Stimulated activated CD8-positive, alpha-beta memory T cell treated with anti-CD3 and anti-CD28 coated beads, Interleukin-4, amount 100 ng/mL, for 4 hours (primary cell): ENCODE measurements at places on chromosomes 7 and 10.

DNA sequence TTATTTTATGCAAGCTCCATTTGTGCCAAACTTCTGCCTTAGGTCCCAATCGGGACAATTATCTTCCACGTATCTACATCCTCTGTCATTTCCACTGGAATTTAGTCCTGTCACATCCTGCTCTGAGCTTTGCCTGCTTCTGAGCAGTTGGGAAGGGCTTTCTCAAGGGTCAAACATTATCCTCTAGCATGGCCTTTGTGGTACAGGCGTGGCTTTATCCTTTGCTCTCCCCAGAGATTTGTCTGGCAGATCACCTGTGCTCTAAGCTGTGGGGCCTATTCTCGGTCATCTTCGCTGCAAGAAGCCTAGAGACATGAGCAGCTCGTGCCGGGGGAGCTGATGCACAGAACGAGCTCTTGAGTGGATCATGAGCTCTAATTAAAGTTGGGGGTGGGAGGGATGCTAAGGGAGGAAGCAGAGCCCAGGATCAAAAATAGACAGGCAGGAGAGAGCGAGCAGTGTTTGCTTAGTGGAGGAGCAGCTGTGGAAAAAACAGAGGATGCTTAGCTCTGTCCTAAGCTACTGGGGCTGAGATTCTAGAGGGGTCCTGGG lies 19.8 kb upstream of the TMEM273 start:
- DNase-seq = no peak

DNA sequence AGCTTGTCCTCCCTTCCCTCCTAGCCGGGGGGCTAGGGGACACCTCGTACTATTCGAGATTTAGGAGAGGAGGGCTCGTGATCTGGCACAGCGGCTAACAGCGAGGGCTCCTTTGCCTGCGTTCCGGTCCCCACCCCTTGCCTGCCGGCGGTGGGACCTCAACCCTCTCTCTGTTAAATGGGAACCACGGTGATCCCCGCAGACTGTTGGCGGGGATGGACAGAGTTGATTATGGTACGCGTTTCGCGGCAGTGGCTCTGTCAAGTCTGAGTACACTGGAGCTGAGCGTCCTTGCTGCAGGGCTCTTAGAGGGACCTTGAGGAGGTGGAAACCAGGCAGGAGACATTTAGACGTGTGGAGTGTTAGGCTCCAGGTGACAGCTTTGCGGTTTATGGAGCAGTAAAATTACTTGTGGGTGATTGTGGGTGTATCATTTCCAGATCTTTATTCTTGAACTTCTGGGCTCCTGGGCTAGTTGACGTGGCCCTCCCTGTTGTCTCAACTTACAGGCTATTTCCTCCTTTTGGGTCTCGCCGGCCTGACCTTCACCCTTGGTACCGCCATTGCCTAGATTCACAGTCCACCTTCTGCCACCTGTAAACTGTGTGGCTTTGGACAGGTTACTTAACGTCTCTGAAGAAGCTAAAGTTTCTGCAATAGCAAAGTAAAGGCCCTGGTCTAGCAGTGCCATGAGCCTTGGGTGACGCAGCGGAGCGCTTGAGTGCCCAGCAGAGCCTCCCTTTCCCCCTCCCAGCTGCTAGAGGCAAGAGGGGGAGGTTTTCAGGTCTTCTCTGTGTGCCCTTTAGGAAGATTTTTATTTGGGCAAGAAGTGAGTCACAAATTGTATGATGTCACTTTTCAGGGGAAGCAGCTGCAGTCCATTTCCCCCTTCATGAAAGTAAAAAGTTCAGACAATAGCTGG lies 739 bp downstream of the CASP7 start:
- DNase-seq = no peak

DNA sequence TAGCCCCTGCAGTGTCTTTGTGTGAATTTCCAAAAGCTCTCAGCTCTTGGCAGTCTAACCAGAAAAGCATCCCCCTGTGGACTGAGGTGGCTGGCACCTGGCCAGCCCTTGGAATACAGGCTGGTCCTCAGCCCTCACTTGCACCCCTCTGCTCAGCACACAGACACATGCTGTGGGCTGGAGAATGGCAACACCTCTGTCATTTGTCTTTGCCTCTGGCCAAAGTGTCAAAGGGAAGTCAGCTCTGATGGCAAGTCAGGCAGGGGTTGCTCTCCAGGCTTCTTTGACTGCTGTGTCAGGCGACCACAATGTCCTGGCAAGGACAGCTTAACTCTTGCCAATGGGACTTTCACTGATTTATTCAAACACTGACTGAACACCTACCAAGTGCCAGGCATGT lies 724.8 kb downstream of the INHBA start:
- DNase-seq = no peak

GRCh38 chr7:87498893-87499292 lies 23.4 kb upstream of the ABCB4 start:
- no peak for DNase-seq

GRCh38 chr7:265192-265997 lies 24.6 kb upstream of the FOXL3 start:
- DNase-seq = no peak

DNA sequence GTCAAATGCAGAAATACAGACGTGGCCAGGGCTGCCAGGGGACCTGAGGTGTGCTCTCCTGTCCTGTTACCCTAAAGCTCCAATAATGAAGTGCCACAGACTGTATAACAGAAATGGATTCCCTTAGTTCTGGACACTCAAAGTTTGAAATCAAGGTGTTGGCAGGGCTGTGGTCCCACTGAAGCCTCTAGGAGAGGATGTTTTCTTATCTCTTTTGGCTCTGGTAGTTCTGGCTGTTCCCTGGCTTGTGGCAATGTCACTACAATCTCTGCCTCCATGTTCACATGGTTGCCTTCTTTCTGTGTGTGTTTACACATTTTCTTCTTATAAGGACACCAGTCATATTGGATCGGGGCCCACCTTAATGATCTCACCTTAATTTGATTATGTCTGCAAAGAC lies 15.3 kb upstream of the EEPD1 start:
- no peak for DNase-seq

GRCh38 chr10:92742331-92743228 lies 52.8 kb downstream of the HHEX start:
- DNase-seq = no peak

GRCh38 chr7:2225336-2225735 lies 7.4 kb downstream of the MAD1L1 start:
- no peak for DNase-seq

DNA sequence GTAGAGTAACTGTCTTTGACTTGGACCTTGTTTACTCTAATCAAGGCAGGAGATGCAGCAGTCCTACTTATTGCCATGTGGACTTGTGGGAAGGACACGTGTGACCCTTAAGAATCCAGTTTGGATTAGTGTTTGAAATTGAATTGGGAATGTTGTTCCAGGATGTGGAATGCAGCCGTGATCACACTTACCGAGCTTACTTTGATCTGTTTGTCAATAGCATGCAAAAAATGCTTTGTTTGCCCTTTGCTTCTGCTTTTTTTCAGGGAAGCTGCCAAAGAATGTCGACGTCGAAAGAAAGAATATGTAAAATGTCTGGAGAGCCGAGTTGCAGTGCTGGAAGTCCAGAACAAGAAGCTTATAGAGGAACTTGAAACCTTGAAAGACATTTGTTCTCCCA lies 84.7 kb downstream of the CREM start:
- no peak for DNase-seq

GRCh38 chr10:92761571-92761970 lies 71.8 kb downstream of the HHEX start:
- no peak for DNase-seq

- DNase-seq = no peak
Observed at GRCh38 chr7:141071260-141071854, 2.5 kb upstream of the TMEM178B start.

DNA sequence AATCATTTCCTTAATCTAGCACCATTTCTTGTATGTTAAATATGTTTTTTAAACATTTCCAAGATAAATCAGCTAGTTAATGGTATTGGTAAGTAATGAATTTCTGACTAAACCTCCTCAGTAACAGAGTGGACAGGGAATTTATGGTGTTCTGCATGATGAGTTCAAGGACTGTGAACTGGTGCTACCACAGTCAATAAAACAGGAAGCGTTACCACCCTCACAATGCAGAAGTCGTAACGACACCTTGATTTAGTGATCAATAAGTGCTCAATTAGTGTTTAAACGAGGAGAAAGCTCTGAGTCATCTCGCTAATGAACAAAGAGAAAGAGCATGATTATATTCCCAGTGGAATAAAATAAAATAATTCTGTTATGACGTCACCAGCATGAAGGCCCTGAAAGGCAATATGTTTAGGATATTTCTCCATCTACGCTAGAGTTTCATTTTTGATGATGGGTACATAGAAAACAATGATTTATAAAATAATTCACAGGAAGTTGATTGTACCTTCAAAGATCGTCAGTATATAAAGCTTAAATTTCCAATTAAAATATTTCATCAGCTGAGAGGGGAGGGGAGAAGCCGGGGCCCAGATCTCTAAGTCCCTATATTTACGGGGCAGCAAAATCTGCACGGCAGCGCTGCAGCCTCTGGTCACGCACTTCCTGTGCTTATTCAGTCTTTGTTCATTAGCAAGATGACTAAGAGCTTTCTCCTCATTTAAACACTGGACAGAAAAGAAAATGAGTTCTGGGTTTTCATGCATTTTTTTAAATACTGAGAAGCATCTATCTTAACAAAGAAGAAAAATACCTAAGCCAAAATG lies 400.5 kb downstream of the PTPRN2 start:
- DNase-seq = no peak

- no peak for DNase-seq
Observed at GRCh38 chr10:58982470-58983239, 193.8 kb upstream of the PHYHIPL start.

DNA sequence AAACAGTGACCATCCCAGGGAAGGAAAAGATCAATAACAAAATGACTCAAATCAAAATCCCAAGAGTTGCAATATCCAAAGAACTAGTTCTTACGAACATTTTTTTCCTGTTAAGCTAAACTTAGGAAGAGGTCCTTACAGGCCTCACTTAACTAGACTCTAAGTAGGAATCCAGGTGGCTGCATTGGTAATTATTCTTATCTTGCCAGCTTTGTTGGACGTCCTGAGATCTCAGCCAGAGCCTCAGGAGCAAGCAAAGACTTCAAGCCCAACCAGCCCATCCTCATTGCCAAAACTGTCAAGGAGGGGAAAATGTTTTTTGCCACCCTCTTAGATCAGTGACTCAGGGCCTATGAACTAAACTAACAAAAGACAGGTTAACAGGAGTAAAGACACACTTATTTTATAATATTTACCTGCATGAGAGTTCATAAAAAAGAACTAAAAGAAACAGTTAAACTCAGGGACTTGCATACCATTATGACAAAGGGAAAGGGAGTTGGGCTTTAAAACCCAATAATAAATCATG lies 18.3 kb upstream of the PPP1R9A start:
- no peak for DNase-seq

GRCh38 chr7:104891949-104892348 lies 122.1 kb upstream of the KMT2E start:
- DNase-seq = no peak

- DNase-seq = no peak
Observed at GRCh38 chr10:79241990-79242619, 105.2 kb upstream of the PPIF start.

GRCh38 chr7:147078312-147078711 lies 961.7 kb downstream of the CNTNAP2 start:
- no peak for DNase-seq

- no peak for DNase-seq
Observed at GRCh38 chr10:71213127-71213621, 804 bp downstream of the UNC5B start.

DNA sequence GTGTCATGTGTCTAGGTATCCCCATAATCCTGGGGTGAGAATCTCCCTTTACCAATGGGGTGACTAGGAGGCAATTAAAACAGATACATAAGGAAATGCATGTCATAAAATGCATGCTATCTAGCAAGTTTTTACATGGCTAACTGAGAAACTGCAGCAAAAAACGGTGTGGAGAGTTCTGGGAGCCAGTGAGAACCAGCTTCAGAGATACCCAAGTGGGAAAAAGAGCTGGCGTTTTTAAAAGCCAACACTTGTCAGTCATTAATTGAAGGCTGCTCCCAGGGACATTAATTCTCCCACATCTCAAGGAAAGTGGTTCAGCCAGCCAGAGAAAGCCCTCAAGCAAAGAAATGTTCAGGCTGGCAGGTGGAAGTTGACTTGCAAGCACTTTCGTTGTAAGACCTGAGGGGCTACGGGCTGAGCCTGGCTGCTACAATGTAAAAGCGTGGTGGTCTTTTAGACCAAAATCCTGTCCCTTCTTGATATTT lies 28.1 kb downstream of the ST8SIA6 start:
- DNase-seq = no peak

- DNase-seq = no peak
Observed at GRCh38 chr7:140972876-140973829, 41.6 kb downstream of the MRPS33 start.

- DNase-seq = no peak
Observed at GRCh38 chr10:124495725-124496124, 34.1 kb downstream of the LHPP start.

DNA sequence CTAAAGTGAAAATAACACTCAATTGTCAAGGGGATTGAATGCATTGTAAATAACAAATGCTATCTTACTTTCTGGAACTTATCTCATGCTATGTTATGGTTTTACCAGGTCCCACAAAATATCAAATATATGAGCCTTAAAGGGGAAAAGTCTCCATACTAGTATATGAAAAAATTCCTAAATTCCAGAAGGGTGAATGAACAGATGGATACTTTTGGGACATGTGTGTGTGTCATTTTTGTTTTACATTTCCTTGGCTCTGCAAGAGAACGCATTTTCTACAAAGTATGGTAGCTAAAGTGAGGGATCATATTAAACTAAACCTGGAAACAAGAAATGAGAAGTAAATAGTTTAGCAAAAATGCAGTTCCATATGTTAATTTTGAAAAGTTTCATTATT lies 682.8 kb downstream of the INHBA start:
- DNase-seq = no peak

GRCh38 chr10:1061930-1062774 lies 6.0 kb downstream of the WDR37 start:
- no peak for DNase-seq

DNA sequence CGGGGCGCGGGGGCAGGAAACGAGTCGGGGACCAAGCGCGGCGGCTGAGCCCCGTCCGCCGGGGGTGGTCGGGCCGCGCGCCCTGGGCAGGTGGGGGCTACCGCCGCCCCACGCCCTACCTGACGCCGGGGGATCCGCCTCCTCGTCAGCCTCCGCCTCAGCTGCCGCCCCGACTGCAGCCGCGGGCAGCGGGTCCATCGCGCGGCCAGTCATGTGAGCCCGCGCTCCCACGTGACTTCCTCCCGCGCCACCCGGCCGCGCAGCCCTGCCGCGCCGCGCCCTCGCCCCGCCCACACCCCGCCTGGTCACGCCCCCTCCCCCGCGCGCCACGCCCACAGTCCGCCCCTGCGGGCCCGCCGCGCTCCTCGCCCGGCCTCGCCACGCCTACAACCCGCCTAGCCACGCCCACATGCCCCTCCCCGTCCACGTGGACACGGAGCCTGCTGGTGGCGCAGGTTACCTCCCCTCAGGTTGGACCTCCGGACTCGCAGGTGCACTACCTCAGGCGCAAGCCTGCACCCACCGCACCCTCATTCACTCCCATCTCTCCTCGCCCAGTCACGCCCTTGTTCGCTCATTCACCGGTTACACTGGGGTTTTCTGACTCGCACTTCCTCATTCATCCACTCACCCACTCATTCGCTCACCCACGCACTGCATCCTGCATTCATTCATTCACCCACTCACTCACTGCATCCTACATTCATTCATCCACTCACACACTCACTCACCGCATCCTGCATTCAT lies at the start of gene SNX8:
Gene SNX8 (minus strand): TSS at position 233 of the 747 bp plus-strand sequence. CDS start 20 bp downstream, at position 213.
- DNase-seq = peak; percentile 96
